ENCODE measurements at places on chromosomes 2 and 18.

GRCh38 chr2:11941201-11942177, 195.1 kb downstream of the LPIN1 start:
- no peak for DNase-seq

DNA sequence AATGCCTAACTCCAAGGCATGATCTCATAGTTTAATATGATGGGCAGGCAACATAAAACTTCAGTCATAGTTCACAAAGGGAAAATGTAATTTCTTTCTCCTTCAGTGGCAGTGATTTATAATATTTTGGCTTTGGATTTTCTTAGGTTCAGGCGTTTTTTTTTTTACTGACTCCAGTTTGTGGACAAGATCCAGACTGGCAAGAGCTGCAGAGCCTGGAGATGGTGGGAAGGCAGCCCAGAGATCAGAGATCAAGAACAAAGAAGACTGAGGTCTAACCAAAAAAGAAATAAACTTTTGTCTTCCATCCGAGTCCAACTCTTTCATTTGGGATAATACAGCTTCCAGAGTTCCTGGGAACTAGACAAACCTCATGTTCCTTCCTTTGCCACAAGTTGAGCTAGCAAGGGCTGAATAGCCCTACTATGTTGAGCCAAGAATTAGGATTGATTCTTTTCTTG, 215.3 kb upstream of the SETBP1 start:
- DNase-seq: no peak

- DNase-seq: peak; percentile 30
Measured at GRCh38 chr2:107932979-107933378, 53.3 kb upstream of the SLC5A7 start.

DNA sequence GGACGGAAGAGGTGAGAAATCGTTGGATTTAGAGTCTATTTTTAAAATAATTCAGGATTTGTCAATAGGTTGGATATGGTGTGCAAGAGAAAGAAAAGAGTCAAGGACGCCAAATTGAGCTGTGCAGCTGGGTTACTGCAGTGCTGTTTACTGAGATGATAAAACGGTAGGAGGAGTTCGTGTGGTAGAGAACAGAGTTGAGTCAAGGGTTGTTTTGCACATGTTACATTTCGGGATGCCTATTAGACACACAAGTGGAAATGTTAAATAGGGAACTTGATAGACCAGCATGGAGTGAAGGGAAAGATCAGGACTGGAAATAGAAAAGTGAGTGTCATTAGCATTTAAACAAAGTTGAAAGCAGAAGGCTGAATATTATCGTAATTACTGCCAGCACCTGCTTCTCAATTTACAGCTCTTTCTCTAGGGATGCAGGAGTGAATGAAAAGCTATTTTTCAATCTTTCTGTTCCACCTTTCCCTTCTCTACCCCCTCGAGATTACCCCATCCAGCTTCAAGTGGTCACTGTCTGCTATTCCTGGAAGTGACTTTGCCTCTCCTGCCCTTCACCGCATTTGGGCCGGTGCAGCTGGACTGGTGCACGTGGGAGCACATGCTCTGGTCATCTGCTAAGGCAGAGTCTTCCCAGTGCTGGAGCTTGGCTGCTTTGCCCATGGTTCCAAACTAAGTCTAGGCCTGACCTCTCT, 30.3 kb downstream of the GPR75 start:
- DNase-seq: no peak

DNA sequence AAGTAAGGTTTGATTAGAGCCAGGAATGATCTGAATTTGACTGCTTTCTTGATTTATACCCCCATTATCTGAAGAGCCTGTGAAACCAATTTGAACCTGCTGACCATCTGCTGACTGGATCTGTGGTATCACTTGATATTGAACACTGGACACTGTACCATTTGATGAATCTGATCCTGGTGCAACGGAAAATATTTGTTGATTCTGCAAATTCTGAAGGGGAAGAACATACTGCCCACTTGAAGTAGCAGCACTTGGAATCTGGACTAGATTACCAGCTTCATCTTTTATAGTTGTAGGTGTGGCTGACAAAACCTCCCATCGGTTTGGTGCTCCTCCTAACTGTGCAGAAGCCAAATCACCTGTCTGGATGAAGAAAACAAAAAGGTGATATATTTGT, 9.3 kb downstream of the SP3 start:
- DNase-seq: no peak
